ENCODE measurements at places on chromosomes 12 and 14.

DNA sequence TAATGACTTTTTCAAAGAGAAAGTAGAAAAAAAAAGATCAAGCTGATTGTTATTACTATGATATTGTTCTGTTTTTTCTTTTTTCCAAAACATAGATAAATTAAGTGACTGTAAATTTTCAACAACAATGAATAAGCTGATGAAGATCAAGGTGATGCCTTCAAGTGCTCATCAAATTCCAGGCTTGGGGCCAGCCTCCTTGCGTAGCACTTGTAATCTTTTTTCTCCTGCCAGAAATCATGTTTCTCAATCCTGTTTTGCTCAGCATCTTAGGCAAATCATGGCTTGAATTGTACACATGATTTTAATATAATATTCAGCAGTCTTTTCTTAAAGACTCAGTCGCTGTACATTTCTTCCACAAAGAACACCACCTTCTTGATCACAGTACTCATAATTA, 333.2 kb downstream of the NPAS3 start:
- no peak for DNase-seq

- no peak for DNase-seq
Measured at GRCh38 chr12:50776749-50777728, 13.1 kb downstream of the ATF1 start.

DNA sequence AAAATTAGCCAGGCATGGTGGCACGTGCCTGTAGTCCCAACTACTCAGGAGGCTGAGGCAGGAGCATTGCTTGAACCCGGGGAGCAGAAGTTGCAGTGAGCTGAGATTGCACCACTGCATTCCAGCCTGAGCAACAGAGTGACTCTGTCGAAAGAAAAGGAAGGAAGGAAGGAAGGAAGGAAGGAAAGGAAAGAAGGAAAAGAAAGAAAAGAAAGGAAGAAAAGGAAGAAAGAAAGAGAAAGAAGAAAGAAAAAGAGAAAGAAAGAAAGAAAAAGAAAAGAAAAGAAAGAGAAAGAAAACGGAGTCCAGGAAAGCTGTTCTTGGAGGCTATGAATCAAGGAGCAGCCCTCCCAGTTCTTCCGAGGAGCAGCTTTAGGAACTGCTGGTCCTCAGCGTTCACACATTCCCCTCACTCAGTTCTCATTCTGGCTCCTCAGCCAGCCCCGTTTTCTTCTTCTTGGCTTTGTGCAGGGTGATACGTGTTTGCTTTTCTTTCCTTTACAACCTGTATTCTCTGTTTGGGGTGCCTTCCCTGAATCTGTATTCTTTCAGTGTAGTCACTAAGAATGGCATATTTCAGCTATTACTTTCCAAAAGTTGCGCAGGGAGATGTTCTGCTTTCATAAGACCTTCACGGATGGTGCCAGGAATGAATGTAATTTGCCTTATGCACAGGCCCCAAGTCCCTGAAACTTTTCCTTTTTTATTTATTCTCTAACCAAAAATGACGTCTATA, 12.2 kb downstream of the FBXL14 start:
- no peak for DNase-seq

DNA sequence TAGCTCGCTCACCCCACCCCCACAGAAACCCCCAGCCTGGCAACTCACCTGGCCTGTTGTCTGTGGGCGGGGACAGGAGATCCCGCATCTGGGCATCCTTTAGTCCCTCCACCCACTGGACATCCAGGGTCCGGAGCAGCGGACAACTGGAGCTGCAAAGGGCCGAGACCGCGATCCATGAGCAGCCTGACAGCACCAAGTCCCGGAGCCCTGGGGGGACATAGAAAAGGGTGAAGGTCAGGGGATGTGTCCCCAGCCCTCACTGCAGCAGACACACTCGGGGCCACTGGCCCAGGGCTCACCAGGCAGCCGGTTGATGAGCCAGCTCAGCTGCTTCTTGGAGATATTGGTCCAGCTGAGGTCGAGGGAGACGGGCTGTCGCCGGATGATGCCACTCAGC, 40.9 kb downstream of the RNF34 start:
- no peak for DNase-seq

- DNase-seq = no peak
Measured at GRCh38 chr12:120404271-120404670, 33.6 kb upstream of the COX6A1 start.

- no peak for DNase-seq
Measured at GRCh38 chr14:69483765-69484443, 624 bp upstream of the PLEKHD1 start.

All from prostate gland (tissue), 2 donors.